PC-9 (cell line): ENCODE measurements at places on chromosomes 11 and 22. TPM values are rescaled to one million over a fixed set of nuclear protein-coding genes. Genes with fewer than 3 reads are reported as not detected.

DNA sequence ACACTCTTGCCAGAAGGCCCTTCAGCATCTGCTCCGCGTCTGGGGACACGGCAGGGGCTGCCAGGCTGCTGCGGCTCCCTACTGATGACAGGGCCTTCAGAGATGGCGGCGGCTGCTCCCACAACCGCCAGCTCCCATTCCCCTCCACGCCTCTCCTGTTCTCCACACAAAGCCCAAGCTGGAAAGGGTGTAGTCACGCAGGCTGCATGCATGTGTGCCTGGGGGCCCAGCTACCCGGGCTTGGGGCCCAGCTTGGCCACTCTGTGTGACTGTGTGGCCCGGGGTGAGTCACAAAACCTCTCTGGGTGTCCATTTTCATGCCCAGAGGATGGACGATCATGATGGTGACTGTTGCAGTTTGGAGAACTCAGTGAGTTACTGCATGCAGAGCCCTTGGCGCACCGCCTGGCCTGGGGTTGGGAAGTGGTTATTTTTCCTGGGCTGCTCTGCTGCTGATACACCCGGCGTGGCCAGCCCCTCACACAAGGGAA is 31.7 kb upstream of the PARVB start:
- H3K4me3 ChIP-seq = no peak overlapping the region
- 0 out of 2 replicates have a peak, but pooled peaks cover 16% of the 10 kb centered on the region for H3K36me3 ChIP-seq
- H3K27me3 ChIP-seq = no peaks in the 10 kb centered on the region
- H3K4me1 ChIP-seq = no peaks in the 10 kb centered on the region
- no peak for DNase-seq

Gene NECTIN1
- 17.6 and 21.5 TPM in 2 replicates for total RNA-seq

- H3K4me1 ChIP-seq = peaks cover 16% of the 10 kb centered on the region
- no peaks in the 10 kb centered on the region for H3K36me3 ChIP-seq
- no peak overlapping the region for H3K4me3 ChIP-seq
- H3K27ac ChIP-seq = no peak overlapping the region
These were observed 5.3 kb upstream of the RRAS2 start for GRCh38 chr11:14364322-14364721.

GRCh38 chr11:46380340-46381047 is 975 bp upstream of the MDK start:
- no peaks in the 10 kb centered on the region for H3K36me3 ChIP-seq
- peaks cover 21% of the 10 kb centered on the region for H3K4me1 ChIP-seq
- H3K4me3 ChIP-seq = peak overlapping the region; percentile 73

Gene SLN
- not detected in 2 replicates for total RNA-seq

DNA sequence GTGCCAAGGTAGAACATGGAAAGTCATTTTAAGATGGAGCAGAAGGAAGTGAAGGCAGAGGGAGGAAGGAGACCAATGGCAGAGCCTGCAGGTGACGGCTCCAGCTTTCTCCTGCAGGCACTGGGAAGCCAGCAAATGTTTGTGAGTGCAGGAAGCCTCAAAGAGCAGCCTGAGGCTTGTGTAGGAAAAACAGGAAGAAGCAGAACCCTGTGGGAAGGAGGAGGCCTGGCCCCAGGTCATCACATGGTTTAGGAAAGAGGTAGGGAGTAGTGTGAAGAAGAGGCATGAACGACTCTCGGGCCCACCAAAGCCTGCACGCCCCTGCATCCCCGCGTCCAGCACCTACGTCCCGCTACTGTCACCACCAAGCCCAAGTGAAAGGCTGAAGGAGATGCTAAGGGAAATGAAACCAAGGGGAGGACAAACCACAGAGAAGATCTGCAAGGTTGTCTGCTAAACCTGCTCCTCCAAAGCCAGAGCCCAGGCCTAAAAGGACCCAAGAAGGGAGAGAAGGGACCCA is 151.5 kb downstream of the CHST1 start:
- DNase-seq = no peak
- H3K36me3 ChIP-seq = no peaks in the 10 kb centered on the region
- H3K27me3 ChIP-seq = peaks cover 84% of the 10 kb centered on the region
- no peak overlapping the region for H3K27ac ChIP-seq
- H3K4me1 ChIP-seq = no peaks in the 10 kb centered on the region
- H3K4me3 ChIP-seq = no peak overlapping the region

GRCh38 chr11:22787551-22788162 is 41.9 kb downstream of the SVIP start:
- DNase-seq = no peak
- no peak overlapping the region for H3K4me3 ChIP-seq
- peaks cover 3% of the 10 kb centered on the region; the same call in 1 of the 2 replicates for H3K27me3 ChIP-seq
- H3K4me1 ChIP-seq = 0 out of 2 replicates have a peak, but pooled peaks cover 4% of the 10 kb centered on the region
- H3K27ac ChIP-seq = no peak overlapping the region

- no peak overlapping the region for H3K27ac ChIP-seq
- no peak for DNase-seq
- H3K4me3 ChIP-seq = no peak overlapping the region
- H3K27me3 ChIP-seq = no peaks in the 10 kb centered on the region
- H3K36me3 ChIP-seq = no peaks in the 10 kb centered on the region
These were observed 14.5 kb downstream of the RPL27A start for GRCh38 chr11:8697054-8697453.

GRCh38 chr11:70933981-70934583 is 318.3 kb downstream of the SHANK2 start:
- no peaks in the 10 kb centered on the region for H3K36me3 ChIP-seq
- no peak overlapping the region for H3K4me3 ChIP-seq
- peaks cover 19% of the 10 kb centered on the region for H3K4me1 ChIP-seq

GRCh38 chr11:16195651-16196050 is 160.7 kb downstream of the SOX6 start:
- H3K36me3 ChIP-seq = no peaks in the 10 kb centered on the region
- H3K4me1 ChIP-seq = no peaks in the 10 kb centered on the region
- DNase-seq = no peak
- no peaks in the 10 kb centered on the region for H3K27me3 ChIP-seq

- DNase-seq = no peak
- no peak overlapping the region for H3K27ac ChIP-seq
- H3K4me1 ChIP-seq = no peaks in the 10 kb centered on the region
- no peaks in the 10 kb centered on the region for H3K36me3 ChIP-seq
- H3K27me3 ChIP-seq = no peaks in the 10 kb centered on the region
These were observed 22.8 kb downstream of the FLRT1 start for GRCh38 chr11:64058494-64058893.

GRCh38 chr11:68825571-68825970 is 16.1 kb downstream of the CPT1A start:
- H3K4me3 ChIP-seq = no peak overlapping the region
- no peaks in the 10 kb centered on the region for H3K36me3 ChIP-seq
- H3K4me1 ChIP-seq = no peaks in the 10 kb centered on the region
- H3K27ac ChIP-seq = no peak overlapping the region

- no peak overlapping the region for H3K27ac ChIP-seq
- H3K4me3 ChIP-seq = no peak overlapping the region
- DNase-seq = no peak
- H3K36me3 ChIP-seq = no peaks in the 10 kb centered on the region
- H3K27me3 ChIP-seq = no peaks in the 10 kb centered on the region
These were observed 137.0 kb downstream of the ATG16L2 start for GRCh38 chr11:72951193-72951592.

Gene VEGFB
- total RNA-seq = 110 and 129 TPM in 2 replicates

- H3K27me3 ChIP-seq = 0 out of 2 replicates have a peak, but pooled peaks cover 6% of the 10 kb centered on the region
- DNase-seq = peak; percentile 49
- no peak overlapping the region for H3K4me3 ChIP-seq
These were observed 12.1 kb downstream of the OR10D3 start for GRCh38 chr11:124195189-124195734.

DNA sequence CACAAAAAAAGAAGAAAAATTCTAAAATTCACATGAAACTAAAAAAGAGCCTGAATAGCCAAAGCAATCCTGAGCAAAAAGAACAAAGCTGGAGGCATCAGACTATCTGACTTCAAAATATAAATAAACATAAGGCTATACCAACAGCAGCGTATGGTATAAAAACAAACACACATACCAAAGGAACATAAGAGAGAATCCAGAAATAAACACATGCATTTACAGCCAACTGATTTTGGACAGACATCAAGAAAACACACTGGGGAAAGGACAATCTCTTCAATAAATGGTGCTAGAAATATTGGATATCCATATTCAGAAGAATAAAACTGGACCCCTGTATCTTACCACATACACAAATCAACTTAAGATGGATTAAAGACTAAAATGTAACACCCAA is 2.8 kb upstream of the MTMR2 start:
- peaks cover 25% of the 10 kb centered on the region for H3K4me1 ChIP-seq
- 0 out of 2 replicates have a peak, but pooled peaks cover 5% of the 10 kb centered on the region for H3K36me3 ChIP-seq
- no peak overlapping the region for H3K27ac ChIP-seq
- no peak for DNase-seq
- no peak overlapping the region for H3K4me3 ChIP-seq

Gene MMP8
- total RNA-seq = not detected in 2 replicates

DNA sequence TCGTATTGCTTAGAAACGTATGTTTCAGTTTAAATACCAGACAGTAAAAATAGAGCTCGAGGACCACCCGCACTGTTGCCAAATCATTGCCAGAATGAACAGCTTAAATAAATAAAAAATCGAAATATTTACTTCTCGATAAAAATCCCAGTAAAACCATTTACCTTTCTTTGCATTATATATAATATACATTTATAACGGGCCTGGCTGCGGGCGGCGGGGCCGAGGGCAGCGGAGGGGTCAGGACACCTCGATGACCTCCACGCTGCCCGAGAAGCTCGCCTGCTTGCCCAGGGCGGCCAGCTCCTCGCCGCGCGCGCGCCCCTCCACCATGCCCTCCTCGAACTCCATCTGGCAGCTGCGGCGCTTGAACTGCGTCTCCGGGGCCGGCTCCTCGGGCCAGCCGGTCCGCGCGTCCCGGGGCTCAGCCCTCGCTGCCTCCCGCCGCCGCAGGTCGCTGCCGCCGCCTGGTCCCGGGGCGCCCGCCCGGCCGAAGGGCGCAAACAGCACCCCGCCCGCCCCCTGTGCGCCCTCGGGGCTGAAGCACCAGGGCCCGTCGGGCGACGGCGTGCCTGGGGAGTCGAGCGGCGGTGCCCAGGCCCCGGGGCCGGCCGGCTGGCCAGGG is 15.7 kb downstream of the DUSP8 start:
- H3K27ac ChIP-seq = no peak overlapping the region
- H3K4me3 ChIP-seq = no peak overlapping the region
- no peak for DNase-seq
- H3K36me3 ChIP-seq = no peaks in the 10 kb centered on the region
- H3K4me1 ChIP-seq = peaks cover 30% of the 10 kb centered on the region

DNA sequence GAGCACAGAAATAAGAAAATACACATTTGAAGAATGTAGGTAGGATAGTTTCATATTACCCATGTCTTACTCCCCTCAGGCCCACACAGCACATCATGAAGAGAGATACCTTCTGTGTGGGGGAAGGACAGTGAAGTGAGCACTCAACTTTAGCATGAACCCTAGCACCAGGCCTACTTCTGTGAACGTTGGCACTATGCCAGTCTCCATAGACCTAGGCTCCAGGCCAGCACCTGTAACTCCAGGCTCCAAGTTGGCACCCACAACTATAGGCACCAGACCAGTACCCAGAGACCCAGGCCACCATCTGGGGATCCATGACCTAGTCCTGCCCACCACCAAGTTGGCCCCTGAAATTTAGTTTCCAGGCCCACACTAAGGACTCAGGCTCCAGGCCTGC is 410.9 kb downstream of the INSC start:
- no peak overlapping the region for H3K27ac ChIP-seq
- H3K4me1 ChIP-seq = no peaks in the 10 kb centered on the region
- no peaks in the 10 kb centered on the region for H3K36me3 ChIP-seq
- DNase-seq = no peak
- no peaks in the 10 kb centered on the region for H3K27me3 ChIP-seq
- H3K4me3 ChIP-seq = no peak overlapping the region

DNA sequence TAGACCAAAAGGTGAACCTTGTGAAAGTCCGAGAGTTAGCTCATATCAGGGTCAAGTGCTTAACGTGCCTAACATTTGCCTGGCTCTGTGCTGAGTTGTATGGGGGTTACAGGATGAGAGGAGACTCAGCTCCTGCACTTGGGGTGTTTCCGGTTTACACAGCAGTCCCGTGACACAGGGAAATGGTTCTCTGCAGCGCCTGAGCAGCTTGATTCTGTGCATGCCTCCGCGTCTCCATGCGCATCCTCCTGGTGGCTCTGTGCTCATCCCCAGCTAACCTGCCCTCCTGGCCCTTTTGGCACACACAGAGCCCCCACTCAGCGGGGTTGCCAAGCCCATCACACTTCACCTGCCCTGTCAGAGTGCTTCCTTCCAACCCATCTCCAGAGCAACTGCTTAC is 238.3 kb upstream of the TBCEL start:
- peaks cover 95% of the 10 kb centered on the region for H3K27me3 ChIP-seq
- no peaks in the 10 kb centered on the region for H3K36me3 ChIP-seq

GRCh38 chr11:36622431-36623136 is 24.5 kb upstream of the RAG2 start:
- peak; percentile 38 for DNase-seq
- no peaks in the 10 kb centered on the region for H3K36me3 ChIP-seq
- no peaks in the 10 kb centered on the region for H3K4me1 ChIP-seq

- H3K4me1 ChIP-seq = no peaks in the 10 kb centered on the region
- no peak overlapping the region for H3K4me3 ChIP-seq
- H3K27me3 ChIP-seq = no peaks in the 10 kb centered on the region
- H3K36me3 ChIP-seq = no peaks in the 10 kb centered on the region
- no peak for DNase-seq
- H3K27ac ChIP-seq = no peak overlapping the region
These were observed 25.6 kb downstream of the SCUBE2 start for GRCh38 chr11:9065607-9066432.

DNA sequence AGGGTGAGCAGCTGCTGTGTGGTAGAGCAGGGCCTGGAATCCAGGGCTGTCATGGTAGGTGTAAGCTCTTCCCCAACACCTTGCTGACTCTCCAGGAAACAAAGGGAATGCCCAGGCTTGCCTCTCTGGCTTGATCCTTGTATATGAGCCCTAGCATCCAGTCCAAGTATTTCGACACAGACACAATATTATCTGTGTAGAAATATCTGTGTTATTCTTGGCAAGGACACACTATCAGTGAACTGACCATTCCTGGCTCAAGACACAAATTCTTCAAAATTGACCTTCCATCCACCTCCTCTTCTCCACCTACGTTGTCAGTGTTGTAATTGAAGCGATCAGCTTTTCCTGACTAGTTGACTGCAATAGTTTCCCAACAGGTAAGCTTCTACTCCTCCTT is 312.0 kb upstream of the NARS2 start:
- no peak for DNase-seq
- H3K27me3 ChIP-seq = peaks cover 68% of the 10 kb centered on the region
- H3K36me3 ChIP-seq = no peaks in the 10 kb centered on the region

GRCh38 chr11:17389211-17389956 is 925 bp upstream of the KCNJ11 start:
- H3K27me3 ChIP-seq = peaks cover 8% of the 10 kb centered on the region
- peak overlapping the region; percentile 82 for H3K4me3 ChIP-seq
- H3K36me3 ChIP-seq = no peaks in the 10 kb centered on the region
- DNase-seq = peak; percentile 53
- H3K27ac ChIP-seq = no peak overlapping the region

- H3K4me3 ChIP-seq = no peak within 1 kb of the TSS
- H3K4me1 ChIP-seq = no peaks in the 10 kb centered on the region
- DNase-seq = peak; percentile 49
These were observed at the start of gene BSX for GRCh38 chr11:122981388-122982264. Gene BSX, minus strand, starts transcription at chr11:122981834. Its CDS starts 163 bp downstream, at chr11:122981671.

GRCh38 chr22:31628969-31629708 is 32.9 kb downstream of the PISD start:
- no peaks in the 10 kb centered on the region for H3K27me3 ChIP-seq
- no peak overlapping the region for H3K27ac ChIP-seq
- H3K4me3 ChIP-seq = peak overlapping the region; percentile 84; the same call in 1 of the 2 replicates
- H3K36me3 ChIP-seq = 0 out of 2 replicates have a peak, but pooled peaks cover 4% of the 10 kb centered on the region
- H3K4me1 ChIP-seq = peaks cover 25% of the 10 kb centered on the region
- DNase-seq = no peak
